ENCODE measurements at places on chromosomes 11 and 22.

- no peak for DNase-seq
Measured at GRCh38 chr11:13055200-13055599, 46.1 kb downstream of the RASSF10 start.

DNA sequence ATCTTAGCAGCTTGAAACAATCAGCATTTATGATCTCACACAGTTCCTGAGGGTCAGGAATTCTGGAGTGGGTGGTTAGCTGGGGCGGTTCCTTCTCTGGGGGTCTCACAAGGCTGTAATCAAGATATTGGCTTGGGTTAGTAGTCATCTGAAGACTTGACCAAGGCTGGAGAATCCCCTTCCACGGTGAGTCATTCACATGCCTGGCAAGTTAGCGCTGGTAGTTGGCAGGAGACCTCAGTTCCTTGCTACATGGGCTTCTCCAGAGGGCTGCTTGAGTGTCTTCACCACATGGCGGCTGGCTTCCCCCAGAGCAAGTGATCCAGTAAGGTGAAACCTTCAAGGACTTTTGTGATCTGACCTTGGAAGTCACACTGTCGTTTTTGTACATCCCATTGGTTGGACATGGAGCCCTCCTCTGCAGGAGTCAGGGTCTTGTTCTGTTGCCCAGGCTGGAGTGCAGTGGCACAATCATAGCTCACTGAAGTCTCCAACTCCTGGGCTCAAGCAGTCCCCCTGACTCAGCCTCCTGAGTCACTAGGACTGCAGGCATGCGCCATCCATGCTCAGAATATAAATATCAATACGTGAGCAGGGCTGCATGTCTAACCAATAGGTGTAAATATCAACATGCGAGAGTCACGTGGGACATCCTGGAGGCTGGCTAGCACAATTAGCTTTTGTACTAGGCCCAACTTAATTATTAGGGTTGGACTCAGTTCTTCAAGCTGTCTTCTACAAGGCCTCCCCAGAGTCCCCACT lies 7.2 kb upstream of the NIPSNAP1 start:
- no peak for DNase-seq

GRCh38 chr22:48362721-48363404 lies 1464.8 kb downstream of the BRD1 start:
- no peak for DNase-seq

- no peak for DNase-seq
Measured at GRCh38 chr22:37568448-37569008, 8.2 kb downstream of the CDC42EP1 start.

- DNase-seq, result no peak
Measured at GRCh38 chr22:24120044-24120443, 61.2 kb upstream of the SUSD2 start.

- DNase-seq, result no peak
Measured at GRCh38 chr11:65650547-65651338, 12.0 kb downstream of the RELA start.

All from stimulated activated CD4-positive, alpha-beta T cell treated with anti-CD3 and anti-CD28 coated beads, Interleukin-12 subunit alpha, Interleukin-12 subunit beta, amount 100 ng/mL, for 48 hours (primary cell).